ENCODE measurements at places on chromosomes 16 and 17.

DNA sequence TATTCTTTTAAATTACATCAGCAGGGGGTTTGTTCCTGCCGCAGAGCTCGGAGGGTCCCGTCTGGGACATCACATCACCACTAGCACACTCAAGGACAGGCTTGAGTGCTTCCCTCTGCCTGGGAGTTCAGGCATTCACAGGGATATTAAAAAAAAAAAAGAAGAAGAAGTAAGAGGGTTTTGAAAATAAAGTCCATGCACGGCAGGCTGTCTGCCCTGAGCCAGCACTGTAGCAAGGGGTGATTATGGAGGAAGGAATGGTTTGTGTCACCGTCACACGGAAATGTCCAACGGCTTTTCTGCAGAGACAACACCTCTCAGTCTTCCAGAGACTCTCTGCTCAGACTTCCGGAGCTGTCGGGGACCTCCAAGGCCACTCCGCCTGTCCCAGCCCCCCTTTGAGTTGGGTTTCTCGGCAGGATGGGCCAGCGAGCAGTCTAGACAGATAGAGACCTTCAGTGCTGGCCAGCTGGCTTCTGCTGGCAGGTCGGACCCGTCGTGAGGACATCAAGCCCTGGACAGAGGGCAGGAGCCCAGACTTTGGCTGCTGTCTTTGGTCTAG is 33.6 kb downstream of the MEOX1 start:
- DNase-seq = no peak

- no peak for DNase-seq
Observed at GRCh38 chr17:7266784-7267183, 4.5 kb upstream of the CLDN7 start.

- no peak for DNase-seq
Observed at GRCh38 chr17:40191237-40192208, 14.3 kb downstream of the RAPGEFL1 start.

DNA sequence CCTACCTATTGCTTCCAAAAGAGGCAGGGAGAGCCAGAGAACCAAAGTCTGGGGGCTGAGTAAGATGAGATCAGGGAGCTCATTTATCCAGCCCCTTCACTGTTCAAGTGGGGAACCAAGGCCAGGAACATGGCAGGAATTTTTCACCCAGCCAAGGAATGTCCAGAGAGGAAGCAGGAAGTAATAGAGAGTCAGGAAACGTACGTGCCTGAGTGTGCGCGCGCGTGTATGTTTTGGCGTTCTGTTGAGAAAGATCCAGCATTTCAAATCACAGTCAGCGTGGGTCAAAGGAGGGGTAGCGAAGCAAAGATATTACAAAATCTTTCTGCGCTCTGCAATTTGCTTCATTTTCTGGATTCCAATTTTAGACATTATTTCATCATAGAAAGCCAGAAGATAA is 41.9 kb upstream of the WSCD1 start:
- no peak for DNase-seq
